ENCODE measurements at places on chromosomes 6 and 20.

DNA sequence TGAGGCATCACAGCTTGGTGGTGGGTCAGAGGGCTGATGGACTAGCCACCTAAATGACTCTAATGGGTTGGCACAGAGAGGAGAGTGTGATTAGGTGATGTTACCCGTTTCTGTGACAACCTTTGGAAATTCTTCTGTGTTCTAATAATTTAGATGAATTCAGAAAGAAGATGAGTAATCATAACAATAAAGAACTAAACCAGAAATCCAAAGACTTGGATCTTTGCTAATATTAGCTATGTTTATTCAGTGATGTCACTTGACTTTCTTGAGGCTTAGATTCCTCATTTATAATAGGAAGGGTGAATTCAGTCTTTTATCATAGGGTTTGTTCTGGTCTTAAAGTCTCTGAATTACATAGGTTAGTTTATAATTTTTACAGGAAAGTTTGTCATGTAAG, 19.9 kb downstream of the CRYBG1 start:
- no peak for DNase-seq

DNA sequence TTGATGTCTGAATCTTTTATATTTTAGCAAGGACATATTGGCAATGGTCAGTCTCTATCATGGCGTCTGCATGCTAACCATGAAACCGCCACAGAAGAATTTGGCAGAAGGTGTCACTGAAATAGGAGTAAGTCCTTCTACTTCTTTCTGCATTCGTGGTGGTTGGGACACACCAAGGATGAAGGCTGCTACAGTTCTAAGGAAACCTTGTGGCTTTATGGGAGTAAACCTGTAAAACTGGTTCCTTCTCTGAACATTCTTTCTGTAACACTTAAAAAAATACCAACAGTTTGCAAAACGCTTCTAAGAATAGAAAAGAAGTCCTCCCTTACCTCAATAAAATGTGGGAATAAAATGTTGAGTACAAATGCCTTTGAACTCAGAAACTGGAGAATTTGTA, 195.3 kb downstream of the SLC24A3 start:
- DNase-seq: no peak

GRCh38 chr6:21678990-21679389, 85.4 kb downstream of the SOX4 start:
- no peak for DNase-seq

DNA sequence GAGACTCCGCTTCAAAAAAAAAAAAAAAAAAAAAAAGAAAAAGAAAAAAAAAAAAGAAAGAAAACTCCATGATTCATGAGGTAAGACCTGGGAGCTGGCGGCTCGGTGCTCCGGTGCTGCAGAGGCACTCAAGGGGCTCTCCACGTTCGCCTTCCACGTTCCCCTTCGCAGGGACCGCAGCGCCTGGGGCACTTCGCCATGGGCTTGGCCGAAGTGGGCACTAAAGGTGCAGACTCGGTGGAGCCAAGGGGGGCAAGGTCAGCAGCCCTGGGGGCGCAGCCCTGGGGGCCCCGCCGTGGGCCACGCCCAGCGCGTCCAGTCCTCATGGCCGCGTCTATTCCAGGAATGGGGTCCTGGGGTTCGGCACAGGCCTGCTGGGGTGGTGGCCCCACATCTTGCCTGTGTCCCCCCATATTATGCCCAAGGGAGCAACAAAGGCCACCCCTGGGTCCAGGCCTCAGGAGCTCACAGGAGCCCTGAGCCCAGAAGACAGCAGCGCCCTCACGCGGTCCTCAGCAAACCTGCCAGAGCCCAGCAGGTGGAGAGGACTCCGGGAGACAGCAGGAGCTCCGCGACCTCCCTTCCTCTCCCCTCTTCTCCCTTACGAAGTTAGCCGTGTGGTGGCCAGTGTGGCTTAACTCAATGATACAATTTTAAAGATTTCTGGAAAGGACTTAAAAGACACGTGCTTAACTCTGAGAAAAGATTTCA, 21.9 kb downstream of the ZBTB46 start:
- DNase-seq: no peak

DNA sequence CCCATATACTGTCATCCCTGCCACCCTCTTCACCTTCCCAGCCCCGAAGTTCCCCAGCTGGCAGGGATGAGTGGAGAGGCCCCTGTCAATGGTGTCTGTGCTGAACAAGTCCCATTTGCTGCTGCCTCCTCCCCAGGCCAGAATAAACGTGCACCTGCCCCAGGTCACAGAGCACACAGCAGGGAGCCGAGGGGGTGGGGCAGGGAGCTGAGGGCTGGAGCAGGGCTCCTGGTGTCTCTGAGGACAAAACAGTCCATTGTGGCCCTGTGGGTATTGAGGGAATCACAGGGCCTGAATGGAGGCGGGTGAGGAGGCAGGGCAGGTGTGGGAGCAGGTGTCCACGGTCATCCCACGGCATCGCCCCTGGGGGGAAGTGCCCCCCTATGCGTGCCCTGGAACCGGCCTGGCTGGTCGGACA, 55.8 kb downstream of the SNAI1 start:
- peak; percentile 55 for DNase-seq
